ENCODE measurements at places on chromosomes 5 and 9.

- DNase-seq, result no peak
Observed at GRCh38 chr5:116883875-116884274, 309.3 kb upstream of the SEMA6A start.

DNA sequence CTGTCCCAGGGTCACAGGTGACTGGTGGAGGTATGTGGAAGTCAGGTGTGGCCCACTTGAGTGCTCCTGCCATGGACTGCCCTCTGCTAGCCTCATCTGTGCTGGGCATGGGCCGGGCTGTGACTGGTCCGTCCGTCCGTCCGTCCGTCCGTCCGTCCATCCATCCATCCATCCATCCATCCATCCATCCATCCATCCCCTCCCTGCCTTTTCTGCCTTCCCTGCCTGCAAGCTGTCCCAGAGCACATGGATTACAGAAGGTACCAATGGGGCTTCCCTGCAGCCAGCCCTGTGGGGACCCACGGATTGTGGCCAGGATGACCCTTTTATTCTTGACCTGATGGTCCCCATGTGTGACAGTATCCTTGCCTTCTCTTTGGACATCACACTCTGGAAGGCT, 92.5 kb downstream of the MACROH2A1 start:
- no peak for DNase-seq

GRCh38 chr5:77396017-77396416, 96.1 kb downstream of the WDR41 start:
- no peak for DNase-seq

GRCh38 chr5:27266184-27266583, 227.8 kb upstream of the CDH9 start:
- DNase-seq, result no peak

- DNase-seq, result peak; percentile 7
Observed at GRCh38 chr9:35258660-35259474, 97.1 kb downstream of the UNC13B start.

GRCh38 chr9:35937227-35937626, 20.7 kb downstream of the OR2S2 start:
- DNase-seq, result no peak

GRCh38 chr5:94575196-94575595, 43.2 kb downstream of the KIAA0825 start:
- no peak for DNase-seq

GRCh38 chr5:94431696-94432095, 186.7 kb downstream of the KIAA0825 start:
- DNase-seq, result no peak

DNA sequence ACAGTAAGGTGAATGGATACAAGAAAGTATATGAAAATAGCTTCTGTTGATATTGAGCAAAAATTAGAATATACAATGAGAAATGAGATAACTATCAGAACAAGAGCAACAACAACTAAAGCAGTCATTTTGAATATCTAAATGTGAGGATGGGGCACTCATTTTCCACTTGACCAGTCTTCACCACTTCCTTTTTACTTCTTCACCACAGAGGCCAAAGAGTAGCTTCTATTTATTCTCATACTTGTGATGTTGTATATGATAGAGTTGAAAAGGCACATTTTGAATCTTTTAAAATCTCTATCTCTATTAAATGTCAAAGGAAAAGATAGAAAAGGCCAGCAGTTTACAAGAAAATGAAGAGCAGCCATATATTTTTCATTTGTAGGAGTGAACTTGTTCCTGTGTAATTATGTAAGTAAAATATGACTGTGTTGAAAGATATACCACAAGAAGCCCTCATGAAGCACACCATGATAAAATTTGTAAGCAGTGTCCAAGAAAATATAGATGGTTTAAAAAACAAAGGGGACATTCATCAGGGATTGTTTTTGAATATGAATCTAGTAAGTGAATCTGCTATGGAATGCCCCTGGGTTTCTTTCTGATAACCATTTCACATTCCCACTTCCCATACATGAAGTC, 39.2 kb downstream of the ADAMTS19 start:
- DNase-seq, result no peak

- DNase-seq, result no peak
Observed at GRCh38 chr5:154485850-154486426, 7.9 kb upstream of the HAND1 start.

GRCh38 chr5:68267066-68267465, 51.5 kb downstream of the PIK3R1 start:
- DNase-seq, result no peak

DNA sequence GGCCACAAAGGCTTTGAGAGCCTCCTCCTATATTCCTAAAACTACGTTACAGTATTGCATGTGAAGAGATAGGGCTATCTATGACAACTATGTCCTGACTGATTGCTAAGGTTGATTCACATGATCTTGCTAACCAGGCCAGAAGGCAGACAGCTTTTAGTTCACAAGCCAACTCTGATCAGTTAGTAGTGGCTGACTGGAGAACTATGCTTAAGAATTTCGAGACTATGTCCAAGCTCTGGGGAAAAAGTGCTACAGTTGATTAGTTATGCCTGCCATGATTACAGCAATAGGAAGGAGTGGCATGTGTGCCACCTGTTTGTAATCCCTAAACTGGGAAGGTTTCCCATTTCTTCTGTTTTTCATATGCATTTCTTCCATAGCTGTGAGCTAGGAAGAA, 223.4 kb downstream of the DOCK8 start:
- DNase-seq, result no peak

- DNase-seq, result no peak
Observed at GRCh38 chr5:75509956-75510355, 1.5 kb downstream of the CERT1 start.

- no peak for DNase-seq
Observed at GRCh38 chr5:33997331-33997983, 10.4 kb downstream of the AMACR start.

DNA sequence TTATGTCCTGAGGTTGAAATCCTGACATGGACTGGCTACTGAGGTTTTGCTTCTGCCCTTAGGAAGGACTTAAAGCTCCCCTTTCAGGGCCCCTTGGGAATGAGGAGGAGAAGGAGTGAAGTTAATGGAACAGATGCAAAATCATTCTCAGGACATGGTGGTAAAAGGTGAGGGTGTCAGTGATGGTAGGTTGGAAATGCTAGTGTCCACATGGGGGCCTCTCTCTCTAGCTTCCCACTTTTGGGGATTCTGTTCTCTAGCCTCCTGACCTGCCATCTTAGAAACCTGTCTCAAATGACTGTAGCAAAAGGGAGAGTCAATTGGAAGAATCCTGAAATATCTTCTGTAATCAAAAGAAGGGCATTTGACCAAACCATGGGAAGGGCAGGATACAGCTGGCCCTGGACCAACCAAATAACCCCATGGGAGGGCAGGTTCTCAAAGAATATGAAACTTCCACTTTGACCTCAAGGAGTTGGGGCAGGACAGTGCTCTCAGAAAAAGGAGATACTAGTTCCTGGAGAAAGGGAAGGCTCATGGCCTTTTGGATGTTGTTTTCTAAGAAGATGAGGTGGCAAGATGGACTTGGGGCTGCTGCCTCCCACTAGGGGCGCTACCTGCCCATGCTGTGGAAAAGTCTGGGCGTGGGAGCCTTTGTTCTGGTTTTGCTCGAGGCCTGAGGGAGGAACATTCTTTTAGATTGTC, 21.2 kb upstream of the MLANA start:
- no peak for DNase-seq

- no peak for DNase-seq
Observed at GRCh38 chr9:137969008-137969407, 91.4 kb downstream of the CACNA1B start.

- DNase-seq, result no peak
Observed at GRCh38 chr5:55915783-55916182, 64.6 kb downstream of the IL31RA start.

DNA sequence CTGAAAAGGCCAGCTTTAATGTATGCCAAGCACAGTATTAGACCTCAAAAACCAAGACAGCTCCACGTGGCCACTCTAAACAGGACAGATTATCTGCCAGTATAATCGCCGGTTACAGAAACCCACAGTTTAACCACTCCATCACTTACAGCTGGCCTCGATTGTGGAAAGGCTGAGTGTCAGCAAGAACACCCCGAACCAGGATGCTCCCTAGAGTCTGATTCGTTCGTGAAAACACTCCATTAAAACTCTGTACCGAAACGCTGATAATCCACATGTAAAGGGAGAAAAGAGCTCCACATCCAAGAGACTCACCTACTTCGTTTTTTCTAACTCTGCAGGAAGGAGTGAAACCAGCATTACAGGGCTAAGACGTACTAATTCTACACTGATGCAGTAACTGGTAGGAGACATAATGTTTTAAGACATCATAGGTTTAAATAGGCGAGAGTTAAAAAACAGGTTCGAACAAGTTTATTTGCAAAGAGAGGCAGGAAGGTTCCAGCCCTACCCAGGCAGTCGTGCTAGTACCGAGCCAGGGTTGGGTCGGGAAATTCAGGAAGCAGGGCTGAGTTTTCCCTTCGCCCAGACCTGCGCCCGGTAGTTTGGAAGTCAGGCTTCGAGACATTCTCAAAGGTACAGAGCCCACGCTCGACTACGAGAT, 949 bp downstream of the SERINC5 start:
- DNase-seq, result no peak

- no peak for DNase-seq
Observed at GRCh38 chr5:38165435-38165834, 92.9 kb upstream of the EGFLAM start.

DNA sequence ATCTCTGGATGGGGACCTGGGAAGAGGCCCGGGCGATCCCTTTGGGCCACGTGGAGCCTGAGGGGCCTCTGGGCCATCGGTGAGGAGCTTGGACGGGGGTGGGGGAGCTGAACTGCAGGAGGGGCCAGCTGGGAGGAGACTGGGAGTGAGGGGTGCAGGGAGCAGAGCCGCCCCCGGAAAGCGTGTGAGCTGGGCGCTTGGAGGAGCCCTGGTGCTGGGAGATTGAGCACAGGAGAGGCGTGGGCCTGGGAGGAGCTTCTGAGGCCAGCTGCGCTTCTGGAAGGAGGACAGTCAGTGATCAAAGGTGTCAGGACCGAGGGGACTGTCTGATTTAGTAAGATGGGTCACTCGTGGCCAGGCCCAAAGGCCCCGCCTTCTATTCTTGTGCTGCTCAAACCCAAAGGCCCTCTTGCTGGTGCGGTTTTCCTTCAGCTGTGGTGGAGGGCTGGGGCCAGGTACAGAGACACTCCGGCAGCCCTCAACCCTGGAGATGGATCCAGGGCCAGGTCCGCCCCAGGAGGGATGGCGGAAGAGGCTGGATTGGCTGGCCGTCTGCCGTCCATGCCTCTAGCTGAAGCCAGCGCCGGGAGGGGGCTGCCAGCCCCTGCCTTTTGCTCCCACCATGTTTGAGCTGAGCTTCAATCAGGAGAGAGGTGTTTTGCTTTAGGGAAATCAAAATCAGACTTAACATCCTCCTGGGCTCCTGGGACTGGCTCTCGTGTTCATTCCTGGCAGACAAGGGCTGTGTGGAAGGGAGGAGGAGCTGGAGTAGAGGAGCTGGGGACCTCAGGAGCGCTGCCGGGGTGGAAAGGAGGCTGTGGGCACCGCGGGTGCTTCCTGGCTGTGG, 21.6 kb downstream of the NCS1 start:
- no peak for DNase-seq

- DNase-seq, result no peak
Observed at GRCh38 chr9:110623462-110624025, 44.0 kb upstream of the SVEP1 start.

All from activated naive CD8-positive, alpha-beta T cell treated with anti-CD3 and anti-CD28 coated beads, Interleukin-2, amount 50 U/mL, for 16 hours (primary cell).